AG09319 (cell line): ENCODE measurements at places on chromosomes 6 and 20.

GRCh38 chr6:161890133-161890831 lies 616.4 kb upstream of the AGPAT4 start:
- DNase-seq: no peak

- no peak for DNase-seq
Measured at GRCh38 chr6:143759666-143760065, 81.9 kb downstream of the PHACTR2 start.

GRCh38 chr20:60512443-60512842 lies 554.2 kb downstream of the CDH26 start:
- no peak for DNase-seq

- no peak for DNase-seq
Measured at GRCh38 chr20:30281584-30282197, 975.8 kb upstream of the DEFB115 start.

DNA sequence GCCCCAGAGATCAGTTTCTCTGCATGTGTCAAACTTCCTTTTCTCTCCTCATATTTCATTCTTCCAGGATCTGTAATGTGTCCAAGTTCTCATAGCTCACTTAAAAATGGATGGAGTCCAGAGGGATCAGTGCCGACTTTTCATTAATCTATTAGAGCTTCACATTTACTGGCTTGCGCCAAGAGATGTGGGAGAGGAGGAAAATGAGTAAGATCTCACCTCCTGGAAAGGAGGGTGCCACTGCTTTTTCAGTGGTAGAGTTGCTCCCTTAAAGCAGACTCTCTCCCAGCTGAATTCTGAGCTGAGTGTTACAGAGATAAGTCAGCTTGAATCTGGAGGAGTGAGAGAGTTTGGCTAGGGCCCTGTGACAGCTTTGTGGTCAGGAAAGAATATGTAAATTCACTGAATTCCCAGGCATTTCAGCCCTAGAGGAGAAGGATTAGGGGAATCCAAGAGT lies 175.9 kb downstream of the SOX4 start:
- DNase-seq: peak; percentile 75

GRCh38 chr20:58869662-58870227 lies 17.2 kb downstream of the GNAS start:
- no peak for DNase-seq

DNA sequence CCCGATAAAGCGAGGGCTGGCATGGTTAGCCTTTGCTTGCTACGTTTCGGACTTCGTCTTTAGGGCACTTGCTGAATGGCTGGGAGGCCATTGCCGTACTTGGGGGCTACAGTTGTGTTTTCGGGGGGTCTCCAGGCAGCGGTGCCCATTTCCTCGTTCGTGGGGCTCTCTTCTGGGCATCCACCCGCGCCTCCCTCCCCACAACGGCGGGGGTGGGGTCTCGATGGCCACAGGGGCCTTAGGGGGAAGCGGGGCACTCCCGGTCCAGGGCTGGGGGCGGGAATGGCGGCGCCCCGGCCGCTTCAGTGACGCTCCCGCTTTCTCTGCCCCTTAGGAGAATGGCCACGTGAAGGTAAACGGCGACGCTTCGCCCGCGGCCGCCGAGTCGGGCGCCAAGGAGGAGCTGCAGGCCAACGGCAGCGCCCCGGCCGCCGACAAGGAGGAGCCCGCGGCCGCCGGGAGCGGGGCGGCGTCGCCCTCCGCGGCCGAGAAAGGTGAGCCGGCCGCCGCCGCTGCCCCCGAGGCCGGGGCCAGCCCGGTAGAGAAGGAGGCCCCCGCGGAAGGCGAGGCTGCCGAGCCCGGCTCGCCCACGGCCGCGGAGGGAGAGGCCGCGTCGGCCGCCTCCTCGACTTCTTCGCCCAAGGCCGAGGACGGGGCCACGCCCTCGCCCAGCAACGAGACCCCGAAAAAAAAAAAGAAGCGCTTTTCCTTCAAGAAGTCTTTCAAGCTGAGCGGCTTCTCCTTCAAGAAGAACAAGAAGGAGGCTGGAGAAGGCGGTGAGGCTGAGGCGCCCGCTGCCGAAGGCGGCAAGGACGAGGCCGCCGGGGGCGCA lies 2.4 kb downstream of the MARCKS start:
- no peak for DNase-seq

DNA sequence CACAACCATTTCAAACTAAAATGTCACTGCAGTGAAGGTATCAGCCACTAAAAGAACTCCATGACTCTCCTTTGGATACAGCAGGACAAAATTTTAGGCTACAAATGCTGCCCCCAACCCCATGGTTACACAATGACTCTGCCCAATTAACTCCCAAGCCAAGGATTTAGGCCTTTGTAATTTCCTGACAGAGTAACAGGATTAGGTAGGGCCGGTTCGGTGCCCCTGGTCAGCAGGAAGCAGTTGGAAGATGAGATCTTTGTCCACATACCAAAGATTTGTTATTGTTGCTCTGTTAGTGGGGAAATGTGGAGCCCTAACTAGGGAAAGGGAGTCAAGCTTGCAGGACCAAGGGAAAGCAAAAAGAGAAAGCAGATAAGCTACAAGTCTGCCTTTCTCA lies 26.7 kb upstream of the RIPK1 start:
- DNase-seq: no peak

DNA sequence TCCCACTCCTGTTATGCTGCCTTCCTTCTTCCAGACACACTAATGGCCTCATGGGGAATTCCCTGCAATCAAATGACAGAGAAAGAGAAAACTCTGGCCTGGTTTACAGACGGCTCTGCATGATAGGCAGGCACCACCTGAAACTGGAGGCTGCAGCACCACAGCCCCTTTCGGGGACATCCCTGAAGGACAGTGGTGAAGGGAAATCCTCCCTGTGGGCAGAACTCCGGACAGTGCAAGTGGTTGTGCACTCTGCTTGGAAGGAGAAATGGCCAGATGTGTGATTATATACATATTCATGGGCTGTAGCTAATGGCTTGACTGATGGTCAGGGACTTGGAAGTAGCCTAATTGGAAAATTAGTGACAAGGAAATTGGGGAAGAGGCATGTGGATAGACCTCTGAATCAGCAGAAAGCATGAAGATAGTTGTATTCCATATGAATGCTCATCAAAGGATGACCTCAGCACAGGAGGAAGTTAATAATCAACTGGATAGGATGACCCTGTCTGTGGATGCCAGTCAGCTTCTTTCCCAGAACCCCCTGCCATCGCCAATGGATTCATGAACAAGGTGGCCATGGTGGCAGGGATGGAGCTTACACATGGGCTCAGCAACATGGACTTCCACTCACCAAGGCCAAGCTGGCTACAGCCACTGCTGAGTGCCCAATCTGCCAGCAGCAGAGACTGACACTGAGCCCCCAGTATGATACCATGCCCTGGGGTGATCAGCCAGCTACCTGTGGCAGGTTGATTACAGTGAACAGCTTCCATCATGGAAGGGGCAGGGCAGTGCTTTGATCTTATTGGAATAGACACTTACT lies 44.5 kb upstream of the VSX1 start:
- DNase-seq: no peak

GRCh38 chr6:11755725-11756124 lies 22.9 kb downstream of the ADTRP start:
- no peak for DNase-seq

- no peak for DNase-seq
Measured at GRCh38 chr6:129766959-129767728, 57.2 kb upstream of the ARHGAP18 start.

- DNase-seq: no peak
Measured at GRCh38 chr6:136335736-136336363, 46.2 kb upstream of the BCLAF1 start.

DNA sequence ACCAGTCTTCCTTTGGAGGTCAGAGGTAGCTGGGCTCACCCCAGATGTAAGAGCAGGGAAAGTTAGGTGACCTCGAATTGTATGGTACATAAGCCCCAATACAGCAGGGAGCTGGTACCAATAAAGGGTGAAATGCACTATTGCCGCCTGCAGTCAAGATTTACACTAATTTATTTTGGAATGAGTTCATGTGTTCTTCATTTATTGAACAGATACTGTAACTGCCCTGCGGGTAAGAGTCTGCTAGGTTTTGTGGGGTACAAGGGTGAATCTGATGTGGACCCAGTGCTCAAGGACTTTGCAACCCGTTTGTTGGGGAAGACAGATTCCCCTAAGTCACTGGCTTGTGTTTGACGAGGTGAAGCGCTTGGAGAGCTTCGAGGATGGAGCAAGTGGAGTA lies 2.5 kb upstream of the DNAJC5 start:
- no peak for DNase-seq

GRCh38 chr6:20237677-20238460 lies 25.6 kb upstream of the MBOAT1 start:
- DNase-seq: no peak

DNA sequence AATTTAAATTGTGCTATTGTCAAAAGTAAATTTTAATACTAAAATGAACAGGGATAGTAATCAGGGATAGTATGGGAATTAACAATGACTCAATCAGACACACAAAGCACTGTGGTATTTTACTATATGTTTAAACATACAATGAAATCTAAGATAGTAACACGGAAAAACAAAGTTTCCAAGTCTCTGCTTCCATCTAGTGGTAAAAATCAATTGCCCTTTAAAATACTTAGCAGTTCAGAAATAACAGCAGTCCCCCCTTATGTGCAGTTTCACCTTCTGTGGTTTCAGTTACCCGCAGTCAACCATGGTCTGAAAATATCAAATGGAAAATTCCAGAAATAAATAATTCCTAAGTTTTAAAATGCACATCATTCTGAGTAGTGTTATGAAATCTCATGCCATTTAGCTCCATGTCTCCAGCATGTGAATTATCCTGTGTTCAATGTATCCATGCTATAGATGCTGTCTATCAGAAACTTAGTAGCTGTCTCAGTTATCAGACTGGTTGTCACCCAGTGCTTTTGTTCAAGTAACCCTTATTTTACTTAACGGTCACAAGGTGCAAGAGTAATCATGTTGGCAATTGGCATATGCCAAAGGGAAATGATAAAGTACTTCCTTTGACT lies 58.5 kb downstream of the AHI1 start:
- no peak for DNase-seq

GRCh38 chr6:127963495-127963894 lies 62.6 kb upstream of the THEMIS start:
- DNase-seq: no peak

- DNase-seq: no peak
Measured at GRCh38 chr20:57810511-57811373, 100.9 kb upstream of the PMEPA1 start.

- peak; percentile 31 for DNase-seq
Measured at GRCh38 chr20:33933469-33933909, 60.2 kb upstream of the RALY start.

- DNase-seq: no peak
Measured at GRCh38 chr20:9492067-9492466, 22.3 kb upstream of the LAMP5 start.

DNA sequence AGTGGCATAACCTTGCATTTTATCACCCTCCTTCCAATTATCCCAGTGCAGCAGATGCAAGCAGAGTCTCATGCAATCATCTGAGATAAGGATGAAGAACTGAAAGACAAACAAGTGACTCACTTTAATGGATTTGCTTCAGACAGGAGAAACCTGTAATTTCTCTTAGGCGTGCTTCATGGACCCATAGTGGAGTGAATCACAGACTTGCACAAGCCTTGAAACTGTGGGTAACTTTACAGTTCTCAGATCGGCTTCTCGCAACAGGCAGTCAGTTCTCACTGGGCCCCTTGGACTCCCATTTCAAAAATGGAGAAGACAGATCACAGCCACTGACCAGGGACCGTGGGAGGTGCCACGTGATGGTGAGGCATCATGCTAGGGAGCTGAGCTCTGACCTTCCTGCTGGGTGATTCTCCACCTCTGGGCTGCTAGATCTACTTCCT lies at the start of gene ADGRF4:
ADGRF4 (plus strand) TSS at position 239 of the 446 bp plus-strand sequence. CDS start 8,666 bp downstream, outside the sequence.
- DNase-seq: no peak

DNA sequence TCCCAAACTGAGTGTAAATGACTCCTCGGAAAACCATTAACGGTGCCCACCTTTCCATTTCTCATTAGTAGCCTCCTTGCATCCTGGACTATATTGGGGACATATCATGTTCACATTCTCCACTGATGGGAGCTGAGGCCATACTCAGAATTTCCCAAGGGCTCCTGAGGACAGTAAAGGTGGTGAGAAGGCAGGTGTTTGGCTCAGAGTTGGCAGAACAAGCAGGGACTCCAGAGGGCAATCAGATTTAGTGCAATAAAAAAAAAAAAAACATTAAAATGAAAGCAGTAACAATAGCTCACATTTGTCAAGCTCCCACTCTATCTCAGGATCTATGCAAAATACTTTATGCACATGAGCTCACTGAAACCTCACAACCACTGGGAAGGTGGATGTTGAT lies 401.4 kb downstream of the MAFB start:
- no peak for DNase-seq

DNA sequence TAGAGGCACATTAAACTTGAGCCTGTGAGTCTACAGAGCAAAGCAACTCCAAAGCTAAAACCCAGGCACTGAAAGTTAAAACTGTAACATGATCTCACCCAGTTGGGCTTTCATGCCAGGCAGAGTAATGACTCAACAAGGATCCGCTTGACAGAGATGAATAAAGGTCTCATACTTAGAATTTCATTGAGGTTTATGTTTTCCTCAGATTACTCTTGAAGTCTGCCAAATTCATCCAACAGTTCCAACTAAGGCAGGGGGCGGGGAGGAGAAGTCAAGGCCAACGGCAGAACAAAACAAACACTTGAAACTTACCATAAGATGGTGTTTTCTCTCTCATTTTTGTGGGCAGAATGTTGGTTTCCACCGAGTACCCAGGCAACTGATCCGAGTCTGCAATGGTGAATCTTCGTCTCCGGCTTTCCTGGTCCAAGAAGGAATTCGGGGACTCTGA lies 54.0 kb upstream of the IPCEF1 start:
- peak; percentile 94 for DNase-seq

GRCh38 chr6:34248198-34248726 lies 544 bp downstream of the SMIM29 start:
- no peak for DNase-seq

DNA sequence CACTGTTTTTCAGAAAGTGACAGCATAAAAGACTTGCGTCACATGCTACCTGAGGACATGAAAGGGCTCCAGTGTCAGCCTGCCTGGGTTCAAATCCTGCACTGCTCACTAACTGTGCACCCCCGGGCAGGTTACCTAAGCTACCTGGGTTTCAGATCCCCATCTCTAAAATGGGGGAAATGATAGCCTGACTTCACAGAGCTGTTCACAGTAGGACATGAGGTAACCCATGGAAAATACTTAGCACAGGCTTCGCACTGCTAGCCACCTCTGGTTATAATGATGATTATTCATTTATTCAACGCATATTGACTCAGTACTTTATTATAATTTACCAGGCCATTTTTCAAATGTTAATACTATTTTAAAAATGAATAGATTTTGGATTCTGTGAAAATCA lies 23.0 kb downstream of the TBC1D7 start:
- DNase-seq: no peak

DNA sequence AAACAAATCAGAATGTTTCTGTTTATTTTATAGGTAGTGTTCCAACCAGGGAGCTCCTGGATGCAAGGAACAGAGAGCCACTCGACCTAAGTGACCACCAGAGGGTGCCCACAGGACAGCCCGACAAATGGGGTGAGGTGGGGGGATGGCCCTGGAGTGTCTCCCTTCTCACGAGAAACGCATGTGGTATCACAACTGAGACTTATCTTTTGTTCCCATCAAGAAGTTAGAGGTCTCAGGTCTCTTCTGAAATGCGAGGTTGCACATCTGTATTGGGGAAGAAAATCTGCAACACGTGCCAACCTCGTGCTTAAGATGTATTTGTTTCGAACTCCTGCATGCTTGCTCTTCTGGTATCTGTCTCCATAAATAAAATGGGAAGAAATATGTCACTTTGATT lies 104.0 kb downstream of the ISM1 start:
- DNase-seq: no peak
